ENCODE measurements at places on chromosomes 5 and 9. TPM values are rescaled to one million over a fixed set of nuclear protein-coding genes. Genes with fewer than 3 reads are reported as not detected.

MYMK gene
- not detected for total RNA-seq

OGN gene
- 600 TPM for total RNA-seq

MLANA gene
- total RNA-seq, result not detected

PRUNE2 gene
- 420 TPM for total RNA-seq

ANKRD33B gene
- total RNA-seq, result 4.9 TPM

IGFBPL1 gene
- total RNA-seq, result 34.0 TPM

KCNV2 gene
- total RNA-seq, result not detected

GRCh38 chr5:38968665-38969064 lies 105.5 kb downstream of the RICTOR start:
- no peak for DNase-seq

GRCh38 chr9:98142182-98142907 lies 23.3 kb upstream of the TRIM14 start:
- DNase-seq, result no peak

DNA sequence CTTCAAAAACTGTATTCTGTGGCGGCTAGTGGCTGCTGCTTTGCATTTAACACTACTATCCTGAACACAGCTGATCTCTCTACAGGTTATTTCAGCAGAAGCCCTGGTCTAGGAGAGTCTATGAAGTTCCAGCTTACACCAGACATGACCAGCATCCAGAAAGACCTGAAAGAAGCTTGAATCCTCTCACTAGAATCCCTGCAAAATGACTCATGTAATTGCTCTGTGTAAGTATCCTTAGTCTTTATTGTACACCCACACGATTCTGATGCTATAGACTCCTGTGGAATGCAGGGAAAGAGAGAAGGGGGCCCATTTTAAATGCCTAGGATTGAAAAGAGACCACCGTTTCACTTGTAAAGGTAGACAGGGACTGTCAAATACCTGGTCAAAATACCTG lies 859 bp upstream of the GRIA1 start:
- DNase-seq, result no peak

DNA sequence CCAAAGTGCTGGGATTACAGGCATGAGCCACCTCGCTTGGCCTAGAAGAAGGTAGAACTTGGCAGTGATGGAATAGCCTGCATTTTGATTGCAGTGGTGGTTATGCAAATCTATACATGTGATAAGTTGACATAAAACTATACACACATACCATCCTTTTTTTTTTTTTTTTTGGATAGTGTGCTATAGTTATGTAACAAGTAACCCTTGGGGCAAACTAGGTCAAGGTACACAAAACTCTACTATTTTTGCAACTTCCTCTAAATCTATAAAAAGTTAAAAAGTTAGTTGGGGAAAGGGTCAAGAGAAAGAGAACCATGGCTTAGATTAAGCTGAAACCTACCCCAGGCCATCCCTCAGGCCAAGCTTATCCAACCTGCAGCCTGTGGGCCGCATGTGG lies 11.1 kb downstream of the TRIM14 start:
- DNase-seq, result no peak

DNA sequence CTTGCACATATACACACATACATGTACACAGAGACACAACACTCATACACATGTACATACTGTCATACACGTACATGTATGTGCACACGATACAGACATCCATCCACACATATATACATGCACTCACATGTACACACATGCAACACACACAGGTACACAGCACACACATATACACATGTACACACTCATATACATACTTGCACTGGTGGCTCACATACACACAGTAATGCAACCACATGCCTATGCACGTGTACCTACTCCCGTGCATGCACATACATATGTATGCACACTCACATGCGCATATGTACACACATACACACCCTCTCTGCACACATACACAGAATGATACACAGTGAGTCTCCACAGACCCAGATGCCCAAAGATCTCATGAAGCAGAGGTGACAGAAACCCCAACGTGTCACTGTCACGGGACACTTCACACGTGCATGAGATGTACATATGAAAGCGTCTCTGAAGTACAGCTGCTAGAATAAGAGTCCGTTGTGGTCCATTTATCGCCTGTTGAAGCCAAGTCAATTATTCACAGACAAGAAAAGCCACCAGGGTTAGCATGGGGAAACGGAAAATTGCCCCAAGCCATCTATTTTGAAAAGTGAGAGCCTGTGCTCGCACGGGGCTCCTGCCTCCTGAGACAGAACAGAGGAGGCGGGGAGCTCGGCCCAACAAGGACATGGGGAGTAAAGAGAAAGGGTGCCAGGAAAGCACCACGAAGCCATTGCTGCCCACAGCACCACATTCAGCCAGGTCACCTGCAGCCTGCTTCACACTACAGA lies 24.9 kb downstream of the LPCAT1 start:
- no peak for DNase-seq

GRCh38 chr9:86077276-86077675 lies 22.1 kb downstream of the GOLM1 start:
- DNase-seq, result no peak

DNA sequence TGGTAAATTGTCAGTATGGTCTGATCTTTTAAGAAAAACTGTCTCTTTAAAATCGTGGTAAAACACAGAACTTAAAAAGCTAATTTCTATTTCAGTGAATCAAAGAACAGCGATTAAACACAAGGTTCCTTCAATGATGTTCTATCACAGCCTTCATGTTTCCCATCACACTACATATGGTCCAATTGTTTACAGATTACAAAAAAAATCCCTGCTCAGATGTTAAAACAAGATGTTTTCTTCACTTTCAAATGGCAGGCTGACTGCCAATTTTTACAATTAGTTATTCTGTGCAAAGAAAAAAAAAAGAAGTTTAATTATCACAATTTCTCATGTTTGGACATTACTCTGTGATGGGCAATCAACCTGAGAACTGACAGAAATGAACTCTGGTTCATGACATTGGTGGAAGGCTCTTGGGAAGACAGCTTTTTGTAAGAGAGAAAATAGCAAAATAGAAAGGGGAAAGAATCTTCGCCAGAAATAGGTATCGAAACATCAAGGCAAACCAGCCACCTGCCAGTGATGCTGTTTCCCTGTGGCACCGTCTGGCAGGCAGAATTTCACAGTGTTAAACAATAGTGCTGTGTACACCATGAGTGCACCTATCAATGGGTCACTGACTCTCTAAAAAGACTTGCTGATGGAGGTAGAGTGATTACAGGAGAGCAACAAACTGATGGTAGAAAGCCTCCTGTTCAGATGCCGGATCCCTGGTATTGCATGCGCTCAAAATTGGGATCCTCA lies 1020.0 kb upstream of the ARRDC3 start:
- DNase-seq, result no peak

DNA sequence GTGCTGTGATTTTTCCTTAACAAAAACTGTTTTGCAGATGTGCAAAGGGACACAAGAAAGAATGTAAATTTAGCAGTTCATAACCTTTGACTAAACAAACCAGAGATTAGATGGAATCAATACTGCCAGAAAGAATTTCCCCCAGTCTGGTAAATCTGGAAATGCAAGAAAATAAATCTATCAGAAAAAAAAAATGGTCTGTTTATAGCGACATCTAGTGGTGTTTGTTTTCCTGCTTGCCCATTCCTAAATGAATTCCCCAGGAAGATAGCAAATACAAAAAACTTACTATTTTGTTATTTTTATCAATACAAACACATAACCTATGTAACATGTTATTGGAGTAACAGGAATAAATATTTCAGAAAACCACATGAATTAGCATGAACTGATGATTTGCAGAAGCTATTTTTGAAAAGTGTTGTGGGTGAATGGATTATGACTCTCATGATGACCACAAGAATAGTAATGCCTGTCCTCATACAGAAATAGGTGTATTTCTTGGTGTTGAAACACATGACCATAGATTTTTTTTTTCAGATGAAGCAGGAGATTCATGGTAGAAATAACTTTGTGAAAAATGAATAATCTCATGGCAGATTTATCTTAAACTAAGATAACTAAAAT lies 1703.8 kb downstream of the MAT2B start:
- DNase-seq, result no peak

DNA sequence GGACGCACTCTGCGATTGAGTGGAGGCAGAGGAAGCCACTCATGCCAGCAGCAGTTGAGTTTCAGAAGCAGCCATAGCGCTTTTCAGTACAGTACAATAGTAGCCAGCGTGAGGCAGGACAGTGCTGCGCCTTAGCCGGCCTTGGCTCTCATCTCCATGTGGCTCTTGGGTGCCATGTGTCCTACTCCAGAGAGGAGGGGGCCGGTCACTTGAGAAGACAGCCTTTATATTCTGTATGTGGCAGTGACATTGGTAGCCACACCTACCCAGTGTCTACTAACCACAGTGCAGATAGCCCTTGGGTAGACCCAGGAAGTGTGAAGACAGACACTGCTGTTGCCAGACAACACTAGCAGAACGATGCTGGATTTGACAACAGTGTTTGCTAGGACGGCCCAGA lies 42.3 kb downstream of the FAM78A start:
- DNase-seq, result no peak

DNA sequence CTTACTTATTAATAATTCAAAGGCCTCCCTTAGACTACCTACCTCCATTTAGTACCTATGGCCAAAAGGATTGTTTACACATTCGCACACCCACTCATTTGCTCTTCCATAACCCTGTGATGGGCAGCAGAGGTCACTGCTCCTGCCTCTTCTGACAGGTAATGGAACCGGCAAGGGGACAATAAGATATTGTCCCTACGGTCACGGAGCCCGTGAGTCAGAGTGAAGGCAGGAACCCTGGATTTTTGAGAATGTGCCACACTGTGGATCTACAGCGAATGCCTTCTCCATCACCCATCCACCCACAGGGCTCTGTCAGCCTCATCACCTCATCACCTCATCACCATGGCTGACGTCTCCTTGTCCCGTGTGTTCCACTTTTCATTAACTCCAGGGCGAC lies 132.3 kb downstream of the MYO10 start:
- DNase-seq, result no peak

DNA sequence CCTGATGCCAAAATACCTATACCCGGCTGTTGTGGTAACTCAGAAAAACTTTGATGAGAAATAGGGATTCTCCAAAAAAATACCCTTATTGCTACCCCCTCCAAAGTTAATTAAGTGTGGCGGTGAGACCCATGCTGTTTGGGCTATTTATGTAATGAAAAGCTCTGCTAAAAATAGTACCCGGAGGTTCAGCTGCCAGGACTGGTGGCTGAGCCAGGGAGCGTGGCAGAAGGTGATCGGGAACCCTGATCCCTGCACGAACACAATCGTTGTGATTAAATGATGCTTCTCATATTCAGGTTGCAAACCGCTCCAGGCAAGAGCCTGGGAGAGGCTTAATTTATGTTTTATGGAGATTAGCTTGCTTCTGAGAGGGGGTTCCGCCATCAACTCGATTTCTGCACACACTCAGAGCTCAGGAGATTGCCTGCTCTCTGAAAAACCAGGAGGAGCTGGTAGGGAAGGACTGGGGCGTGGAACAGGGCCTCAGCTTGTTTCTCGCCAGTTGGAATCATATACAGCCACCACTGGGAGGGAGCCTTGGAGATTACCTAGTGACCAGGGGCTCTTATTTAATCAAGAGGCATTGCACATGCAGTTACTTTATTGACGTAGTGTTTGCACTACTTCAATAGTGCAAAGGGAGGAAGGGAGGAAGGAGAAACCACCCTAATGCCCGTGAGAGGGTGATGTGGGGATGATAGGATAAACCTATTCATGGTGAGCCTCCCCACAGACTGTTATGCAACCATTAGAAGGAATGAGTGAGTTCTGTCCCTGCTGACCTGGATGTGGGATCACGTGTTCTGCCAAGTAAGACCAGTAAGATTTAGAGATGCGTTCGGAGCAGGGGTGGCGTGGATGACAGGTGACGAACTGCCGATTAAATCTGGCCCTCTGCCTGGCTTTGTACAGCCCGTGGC lies 23.4 kb downstream of the HRH2 start:
- no peak for DNase-seq

GRCh38 chr9:115939065-115939765 lies 214.4 kb upstream of the PAPPA start:
- no peak for DNase-seq

GRCh38 chr5:19795218-19795617 lies 192.8 kb downstream of the CDH18 start:
- DNase-seq, result no peak

DNA sequence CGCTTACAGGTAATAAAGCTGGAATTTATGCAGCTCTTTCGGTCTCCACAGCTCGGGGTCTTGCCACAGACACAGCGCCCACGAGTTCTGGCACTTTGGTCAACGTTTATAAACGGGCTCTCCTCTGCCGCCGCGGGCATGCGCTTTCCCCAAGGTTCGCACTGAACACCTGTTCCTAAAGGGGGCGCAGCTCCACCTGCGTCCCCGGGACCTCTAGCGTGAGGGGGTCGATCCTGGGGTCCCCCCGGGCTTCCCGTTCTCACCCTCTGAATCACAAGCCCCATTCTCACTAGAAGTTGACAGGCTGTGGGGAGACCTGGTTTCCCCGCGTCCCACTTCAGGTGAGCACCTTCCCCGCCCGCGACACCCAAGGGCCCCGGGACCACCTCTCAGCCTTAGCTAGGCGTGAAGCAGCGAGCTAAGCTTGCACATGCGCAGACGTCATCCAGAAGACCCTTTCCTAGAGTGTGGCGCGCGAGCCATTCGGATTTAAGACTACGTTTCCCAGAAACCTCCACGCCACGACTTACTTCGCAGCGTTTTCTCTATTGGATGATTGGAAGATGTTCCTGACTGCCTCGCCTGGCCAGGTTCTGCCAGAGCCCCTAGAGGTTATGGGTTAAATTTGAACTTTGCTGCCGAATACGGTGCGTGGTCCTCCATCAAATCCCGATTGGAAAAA lies 21.3 kb upstream of the ZNF782 start:
- DNase-seq, result no peak

GRCh38 chr9:33112094-33112493 lies 35.6 kb upstream of the SMU1 start:
- no peak for DNase-seq

- DNase-seq, result no peak
These were observed 94.2 kb upstream of the SAP30L start for GRCh38 chr5:154351566-154351965.

GRCh38 chr5:160269017-160269416 lies 39.7 kb downstream of the FABP6 start:
- DNase-seq, result peak; percentile 57

DNA sequence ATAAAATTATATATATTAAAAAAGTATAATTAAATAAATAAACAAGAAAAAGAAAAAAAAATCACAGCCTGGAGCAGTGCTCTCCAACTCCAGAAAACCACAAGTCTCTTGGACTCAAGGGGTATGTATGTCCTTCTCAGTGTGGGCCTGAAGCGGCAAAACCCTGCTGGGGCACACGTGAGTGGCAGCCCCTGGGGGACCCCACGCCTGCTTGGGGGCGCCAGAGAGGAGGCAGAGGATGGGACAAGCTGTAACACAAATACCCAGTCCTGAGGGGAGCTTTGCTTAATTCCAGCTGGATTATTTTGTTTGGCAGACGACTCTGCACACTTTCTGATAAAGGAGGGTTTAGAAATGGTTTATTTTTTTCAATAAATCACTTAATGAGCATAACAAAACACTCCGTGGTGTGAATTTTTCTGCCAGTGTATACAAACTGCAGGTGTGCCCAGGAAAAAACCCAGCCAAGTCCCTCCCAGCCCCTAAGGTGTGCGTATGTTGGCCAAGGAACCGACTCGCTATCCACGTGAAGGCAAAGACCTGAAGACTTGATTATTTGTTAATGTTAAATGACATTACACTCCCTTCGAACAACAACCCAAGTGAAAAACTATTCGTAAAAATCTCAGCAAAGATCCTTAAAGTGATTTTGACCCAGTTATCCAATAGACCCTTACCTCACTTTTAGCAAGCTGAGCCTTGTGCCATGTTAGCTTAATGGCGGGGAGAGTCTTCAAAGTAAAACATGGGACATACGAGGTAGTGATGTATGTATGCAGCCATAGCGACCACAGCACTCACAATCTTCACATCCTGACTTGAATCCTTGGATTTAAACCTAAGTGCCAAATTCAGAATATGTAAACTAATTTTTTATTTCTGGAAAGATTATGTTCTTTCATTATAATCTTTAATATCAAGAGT lies 32.9 kb downstream of the ANKH start:
- no peak for DNase-seq
